ENCODE measurements at places on chromosomes 12 and 14. TPM values are rescaled to one million over a fixed set of nuclear protein-coding genes. Genes with fewer than 3 reads are reported as not detected.
A peak's percentile ranks its signal among the peaks of the same experiment; 100 is the strongest.

The BCAT1 gene
- 24.1 TPM for total RNA-seq

The LRRC74A gene
- total RNA-seq, result not detected

The LHX5 gene
- not detected for total RNA-seq

The TMEM229B gene
- total RNA-seq, result 9.9 TPM

The DIO2 gene
- total RNA-seq, result not detected

The MANSC1 gene
- not detected for total RNA-seq

The TAC3 gene
- not detected for total RNA-seq

The SRGAP1 gene
- total RNA-seq, result not detected

DNA sequence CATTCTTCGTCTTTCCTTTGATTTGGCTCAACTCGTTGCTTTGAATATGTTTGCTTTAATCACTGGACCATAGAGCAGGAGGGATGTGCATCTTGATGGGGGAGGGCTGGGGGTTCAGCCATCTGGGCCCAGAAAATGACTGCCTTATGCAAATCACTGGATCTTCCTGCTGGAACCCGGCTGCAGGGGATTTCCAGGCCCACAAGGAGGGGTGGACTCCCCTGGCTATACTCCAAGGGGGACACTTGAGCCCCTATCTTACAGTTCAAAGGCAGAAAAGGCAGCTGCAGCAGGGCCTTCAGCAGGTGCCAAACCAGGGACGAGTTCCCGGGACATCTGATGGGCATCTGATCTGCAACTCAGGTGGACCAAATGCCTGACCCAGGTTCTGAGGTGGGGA is 122.5 kb downstream of the DICER1 start:
- DNase-seq, result no peak
- no peak overlapping the region for H3K27ac ChIP-seq
- no peaks in the 10 kb centered on the region for H3K4me1 ChIP-seq
- H3K4me3 ChIP-seq, result no peak overlapping the region
- H3K27me3 ChIP-seq, result peaks cover 7% of the 10 kb centered on the region
- no peaks in the 10 kb centered on the region for H3K36me3 ChIP-seq

DNA sequence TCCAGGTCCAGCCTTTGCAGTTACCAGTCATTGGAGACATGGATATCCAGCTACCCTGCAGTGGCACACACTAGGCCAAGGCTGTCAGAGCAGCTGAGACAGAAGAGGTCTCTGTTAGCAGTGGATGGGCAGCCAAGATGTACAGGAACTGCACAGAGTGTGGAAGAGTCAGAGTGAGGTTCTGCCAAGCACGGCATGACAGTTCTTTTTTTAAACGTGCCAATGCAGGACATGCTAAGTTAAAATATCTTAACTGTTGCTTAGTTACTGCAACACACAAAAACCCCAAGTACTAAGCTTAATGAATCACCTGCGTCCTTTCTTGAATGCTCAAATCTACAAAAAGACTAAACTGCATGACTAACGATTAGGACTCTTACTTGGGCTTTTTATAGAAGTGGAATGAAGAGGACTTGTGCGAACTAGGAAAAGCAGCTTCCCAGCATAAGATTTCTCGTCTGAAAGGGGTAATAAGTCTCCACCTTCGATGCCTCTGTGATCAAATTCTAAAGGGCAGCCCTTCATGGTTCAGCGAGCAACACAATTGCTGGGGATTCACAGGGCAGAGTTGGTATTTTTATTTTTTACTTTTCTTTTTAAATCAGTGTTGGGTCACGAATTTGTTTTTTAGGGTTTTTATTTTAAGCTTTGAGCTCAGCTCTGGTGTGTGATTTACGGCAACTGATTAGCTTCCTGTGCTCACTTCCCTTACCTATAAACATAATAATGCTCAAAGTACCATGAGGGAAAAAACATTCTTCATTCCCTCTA is 20.6 kb downstream of the MAPK1IP1L start:
- peak overlapping the region; percentile 57 for H3K27ac ChIP-seq
- DNase-seq, result no peak
- peaks cover 17% of the 10 kb centered on the region for H3K36me3 ChIP-seq
- no peaks in the 10 kb centered on the region for H3K27me3 ChIP-seq
- H3K4me1 ChIP-seq, result peaks cover 27% of the 10 kb centered on the region

GRCh38 chr12:34119366-34119765 is 97.1 kb downstream of the ALG10 start:
- H3K27ac ChIP-seq, result no peak overlapping the region
- DNase-seq, result no peak
- H3K36me3 ChIP-seq, result no peaks in the 10 kb centered on the region
- H3K4me1 ChIP-seq, result no peaks in the 10 kb centered on the region
- H3K4me3 ChIP-seq, result no peak overlapping the region

DNA sequence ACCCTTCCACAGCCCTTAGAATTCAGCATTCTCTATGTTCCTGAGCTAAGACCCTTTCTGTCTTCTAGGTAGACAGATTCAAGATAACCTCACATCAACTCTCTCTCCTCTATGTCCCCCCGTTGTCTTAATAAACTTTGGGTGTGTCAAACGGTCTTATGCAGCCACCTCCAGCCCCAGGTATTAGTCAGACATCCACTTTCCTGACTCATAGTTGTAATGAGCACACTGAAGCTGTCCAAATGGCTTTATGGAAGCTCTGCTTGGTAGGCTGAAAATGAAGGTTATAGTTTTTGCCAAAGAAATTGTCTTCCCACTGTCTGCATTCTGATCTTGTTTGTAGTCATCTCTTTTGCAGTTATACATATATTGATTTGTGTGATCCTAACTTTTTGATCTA is 482.0 kb downstream of the RMST start:
- no peak for DNase-seq
- H3K4me3 ChIP-seq, result no peak overlapping the region
- no peaks in the 10 kb centered on the region for H3K4me1 ChIP-seq

DNA sequence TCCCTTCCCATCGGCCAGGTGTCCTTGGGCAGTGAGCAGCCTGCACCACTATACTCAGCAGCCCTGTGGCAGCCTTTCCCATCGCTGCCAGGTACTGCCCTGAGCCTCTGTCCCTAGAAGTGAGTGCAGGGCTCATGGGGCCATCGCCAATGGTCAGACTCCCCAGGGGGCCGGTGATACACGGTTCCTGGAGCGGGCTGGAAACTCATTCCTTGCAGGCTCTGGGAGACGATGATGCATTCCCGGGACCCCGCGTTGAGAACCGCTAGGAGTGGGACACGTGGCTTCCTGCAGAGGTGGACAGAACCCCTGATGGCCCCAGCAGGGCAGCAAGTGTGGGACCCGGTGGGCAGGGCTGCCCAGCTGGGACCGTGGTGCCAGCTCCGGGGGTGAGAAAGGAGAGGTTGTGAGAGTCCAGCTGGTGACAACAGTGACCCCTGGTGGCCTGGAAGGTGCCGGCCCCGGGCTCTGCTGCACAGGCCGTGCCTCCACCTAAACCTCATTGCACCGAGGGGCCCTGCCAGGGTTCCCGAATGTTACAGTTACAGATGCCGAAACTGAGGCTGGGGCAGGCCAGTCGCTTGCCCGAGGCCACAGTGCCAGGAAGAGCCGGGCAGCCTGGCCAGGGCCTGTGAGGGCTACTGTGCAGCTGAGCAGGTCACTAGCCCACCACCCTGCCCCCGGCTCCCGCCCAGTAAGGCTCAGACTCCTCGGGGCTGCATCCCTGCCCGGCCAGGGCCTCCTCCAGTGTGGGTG is 33.8 kb downstream of the FBRSL1 start:
- peaks cover 6% of the 10 kb centered on the region for H3K36me3 ChIP-seq
- H3K4me3 ChIP-seq, result no peak overlapping the region
- H3K27me3 ChIP-seq, result no peaks in the 10 kb centered on the region
- DNase-seq, result peak; percentile 83

DNA sequence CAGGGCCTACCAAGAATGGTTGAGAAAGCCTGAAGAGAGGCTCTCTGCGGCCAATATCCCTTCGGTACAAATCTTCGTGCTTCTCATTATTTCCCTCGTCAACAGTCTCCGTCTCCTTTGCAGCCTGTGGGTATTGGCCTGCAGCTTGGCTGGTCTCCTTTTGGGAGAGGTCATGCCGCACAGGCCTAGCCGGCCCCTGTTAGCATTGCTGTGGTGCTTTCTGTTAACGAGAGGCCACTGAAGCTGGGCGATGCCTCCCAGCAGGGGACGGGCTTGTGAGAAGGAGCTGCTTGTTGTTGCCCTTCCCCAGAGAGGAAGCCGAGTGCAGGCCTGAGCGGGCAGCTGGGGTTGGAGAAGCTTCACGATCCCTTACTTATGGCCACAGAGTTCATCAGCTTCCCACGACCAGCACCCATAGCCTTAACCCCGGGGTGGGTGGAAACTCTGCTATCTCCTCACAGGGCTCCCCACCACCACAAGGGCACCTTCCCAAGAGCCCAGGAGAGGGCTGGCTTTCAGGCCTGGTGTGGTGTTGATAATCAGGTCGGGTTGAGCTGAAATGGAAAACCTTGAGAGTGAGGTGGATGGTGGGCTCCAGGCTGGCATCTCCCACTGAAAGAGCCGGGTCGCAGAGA is 228.6 kb downstream of the ZFP36L1 start:
- H3K27ac ChIP-seq, result no peak overlapping the region
- no peak for DNase-seq
- no peaks in the 10 kb centered on the region for H3K36me3 ChIP-seq
- H3K27me3 ChIP-seq, result no peaks in the 10 kb centered on the region
- peaks cover 31% of the 10 kb centered on the region for H3K4me1 ChIP-seq
- H3K4me3 ChIP-seq, result no peak overlapping the region

GRCh38 chr12:114450515-114451300 is 44.8 kb upstream of the TBX5 start:
- no peaks in the 10 kb centered on the region for H3K4me1 ChIP-seq
- H3K27ac ChIP-seq, result no peak overlapping the region
- no peak for DNase-seq
- no peaks in the 10 kb centered on the region for H3K36me3 ChIP-seq

GRCh38 chr12:10747730-10748129 is 24.6 kb upstream of the YBX3 start:
- no peak for DNase-seq
- no peak overlapping the region for H3K4me3 ChIP-seq
- H3K36me3 ChIP-seq, result no peaks in the 10 kb centered on the region
- peaks cover 47% of the 10 kb centered on the region for H3K27me3 ChIP-seq
- no peak overlapping the region for H3K27ac ChIP-seq

DNA sequence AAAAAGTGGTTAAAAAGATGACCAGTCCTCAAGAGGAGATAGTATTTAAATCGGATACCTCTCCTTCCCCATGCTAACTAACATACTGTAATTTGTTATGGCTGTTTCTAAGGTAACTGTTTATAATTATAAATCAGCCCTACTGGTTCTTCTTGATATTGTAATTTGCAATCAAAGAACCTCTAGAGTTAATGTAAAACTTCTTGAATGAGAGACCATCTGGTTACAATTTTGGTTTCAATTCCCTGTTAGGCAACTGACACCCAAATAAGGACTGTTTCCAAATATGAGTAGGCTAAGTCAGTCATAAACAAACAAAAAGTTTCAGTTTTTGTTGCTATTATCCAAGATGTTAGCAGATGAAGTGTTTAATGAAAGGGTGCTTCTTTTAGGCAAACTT is 120.2 kb upstream of the DNM1L start:
- H3K36me3 ChIP-seq, result no peaks in the 10 kb centered on the region
- DNase-seq, result no peak
- no peaks in the 10 kb centered on the region for H3K4me1 ChIP-seq
- H3K4me3 ChIP-seq, result no peak overlapping the region
- no peak overlapping the region for H3K27ac ChIP-seq

GRCh38 chr12:4133636-4134447 is 139.7 kb upstream of the CCND2 start:
- peaks cover 8% of the 10 kb centered on the region for H3K36me3 ChIP-seq
- peaks cover 36% of the 10 kb centered on the region for H3K4me1 ChIP-seq
- H3K4me3 ChIP-seq, result no peak overlapping the region
- H3K27me3 ChIP-seq, result no peaks in the 10 kb centered on the region

GRCh38 chr12:109968801-109969200 is 27.4 kb downstream of the GIT2 start:
- H3K4me1 ChIP-seq, result peaks cover 25% of the 10 kb centered on the region
- no peaks in the 10 kb centered on the region for H3K27me3 ChIP-seq
- DNase-seq, result no peak
- H3K4me3 ChIP-seq, result no peak overlapping the region
- H3K27ac ChIP-seq, result no peak overlapping the region

DNA sequence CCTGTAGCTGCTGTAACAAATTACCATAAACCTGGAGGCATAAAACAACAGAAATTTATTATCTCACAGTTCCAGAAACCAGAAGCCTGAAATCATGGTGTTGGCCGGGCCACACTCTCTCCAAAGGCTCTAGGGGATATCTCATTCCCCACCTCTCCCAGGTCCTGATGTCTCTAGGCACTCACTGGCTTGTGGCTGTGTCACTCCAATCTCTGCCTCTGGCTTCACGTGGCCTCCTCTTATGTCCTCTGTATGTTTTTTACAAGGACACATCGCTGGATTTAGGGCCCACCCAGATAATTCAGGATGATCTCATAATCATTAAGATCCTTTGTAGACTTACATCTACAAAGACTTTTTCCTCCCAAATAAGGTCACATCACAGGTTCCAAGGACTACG is 8.0 kb downstream of the GALNT4 start:
- H3K4me3 ChIP-seq, result no peak overlapping the region
- H3K27ac ChIP-seq, result no peak overlapping the region
- DNase-seq, result no peak

GRCh38 chr14:106874350-106874749 is 1348.0 kb downstream of the TMEM121 start:
- DNase-seq, result peak; percentile 32
- H3K36me3 ChIP-seq, result no peaks in the 10 kb centered on the region
- peaks cover 29% of the 10 kb centered on the region for H3K4me1 ChIP-seq
- no peak overlapping the region for H3K27ac ChIP-seq
- no peak overlapping the region for H3K4me3 ChIP-seq
- H3K27me3 ChIP-seq, result peaks cover 15% of the 10 kb centered on the region

- no peak for DNase-seq
- H3K4me3 ChIP-seq, result no peak overlapping the region
- H3K4me1 ChIP-seq, result peaks cover 18% of the 10 kb centered on the region
- H3K27ac ChIP-seq, result no peak overlapping the region
- H3K36me3 ChIP-seq, result no peaks in the 10 kb centered on the region
These were observed 12.3 kb upstream of the RTRAF start for GRCh38 chr14:51977075-51977474.

DNA sequence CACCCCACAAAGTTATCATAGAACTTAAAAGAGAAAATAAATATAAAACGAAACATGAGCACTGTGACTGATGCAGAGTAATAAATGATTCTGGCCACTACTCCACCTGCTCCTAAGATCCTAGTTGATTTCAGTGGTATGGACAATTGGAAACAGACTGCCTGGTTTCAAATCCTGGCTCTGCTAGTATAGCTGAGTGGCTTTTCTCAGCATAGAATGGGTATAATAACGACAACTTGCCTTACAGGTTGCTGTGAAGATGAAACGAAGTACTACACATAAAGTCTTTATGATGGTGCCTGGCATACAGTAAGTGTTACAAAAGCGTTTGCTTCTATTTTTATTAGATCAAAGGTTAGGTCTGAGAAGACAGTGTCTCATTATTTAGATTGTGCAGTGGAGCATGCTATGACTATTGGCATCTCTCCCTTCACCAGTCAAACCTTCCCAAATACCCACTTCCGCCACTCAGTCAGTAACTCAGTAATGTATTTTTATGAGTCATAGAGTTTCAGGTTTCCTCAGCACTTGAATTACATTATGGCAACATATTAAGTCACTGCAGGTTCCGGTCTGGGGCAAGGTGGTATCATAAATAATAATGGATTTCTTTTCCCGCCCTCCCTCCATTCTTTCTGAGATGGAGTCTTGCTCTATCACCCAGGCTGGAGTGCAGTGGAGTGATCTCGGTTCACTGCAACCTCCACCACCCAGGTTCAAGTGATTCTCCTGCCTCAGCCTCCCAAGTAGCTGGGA is 29.7 kb upstream of the NR2C1 start:
- no peak overlapping the region for H3K27ac ChIP-seq
- H3K4me3 ChIP-seq, result no peak overlapping the region
- DNase-seq, result peak; percentile 40
- H3K36me3 ChIP-seq, result no peaks in the 10 kb centered on the region
- peaks cover 6% of the 10 kb centered on the region for H3K4me1 ChIP-seq
